Activated CD4-positive, alpha-beta T cell treated with anti-CD3 and anti-CD28 coated beads, Interleukin-10, Interleukin-2, amounts not matched to agents 100 ng/mL and 50 ng/mL, durations not matched to agents 16 hours and 8 hours (primary cell): ENCODE measurements at places on chromosomes 3 and 15.

DNA sequence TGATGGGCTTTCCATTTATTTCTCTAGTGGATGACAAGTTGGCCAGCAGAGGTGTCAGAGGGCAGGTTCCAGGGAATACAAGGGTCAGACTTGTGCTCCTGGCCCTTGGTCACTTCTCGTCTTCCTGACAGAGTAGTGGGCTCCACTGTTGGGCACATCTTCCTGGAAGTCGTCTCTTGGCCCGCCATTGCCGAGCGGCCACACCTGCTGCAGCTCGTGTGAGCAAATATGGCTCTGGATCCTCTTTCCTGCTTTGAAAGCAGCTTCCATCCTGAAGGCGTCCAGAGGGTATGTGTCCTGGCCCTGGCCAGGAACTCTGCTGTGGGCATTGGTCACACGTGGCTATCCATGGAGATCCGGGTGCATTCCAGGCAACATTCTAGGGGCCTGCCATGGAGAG is 100.2 kb downstream of the SNRPN start:
- no peak for DNase-seq

DNA sequence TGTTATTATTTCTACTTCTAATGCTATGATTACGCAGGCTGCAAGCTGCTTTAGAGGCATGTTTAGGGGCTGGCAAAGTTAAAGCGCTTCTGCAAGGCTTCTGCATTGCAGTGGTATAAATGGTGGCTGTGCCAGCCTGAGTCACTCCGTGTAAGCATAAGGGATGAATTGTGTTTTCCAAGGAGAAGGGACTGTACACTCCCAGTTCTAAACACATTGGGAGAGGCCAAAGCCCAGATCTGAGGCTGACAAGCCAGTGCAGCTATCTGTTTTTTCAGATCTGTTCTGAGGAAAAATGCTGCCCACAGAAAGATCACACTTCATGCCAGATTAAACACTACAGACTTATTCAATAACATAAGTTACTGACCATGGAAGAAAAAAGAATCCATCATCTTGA is 83.8 kb downstream of the PRICKLE2 start:
- DNase-seq = no peak

GRCh38 chr3:39021465-39022285 is 30.1 kb downstream of the SCN11A start:
- no peak for DNase-seq

GRCh38 chr3:102177075-102177755 is 257.6 kb upstream of the ZPLD1 start:
- no peak for DNase-seq

DNA sequence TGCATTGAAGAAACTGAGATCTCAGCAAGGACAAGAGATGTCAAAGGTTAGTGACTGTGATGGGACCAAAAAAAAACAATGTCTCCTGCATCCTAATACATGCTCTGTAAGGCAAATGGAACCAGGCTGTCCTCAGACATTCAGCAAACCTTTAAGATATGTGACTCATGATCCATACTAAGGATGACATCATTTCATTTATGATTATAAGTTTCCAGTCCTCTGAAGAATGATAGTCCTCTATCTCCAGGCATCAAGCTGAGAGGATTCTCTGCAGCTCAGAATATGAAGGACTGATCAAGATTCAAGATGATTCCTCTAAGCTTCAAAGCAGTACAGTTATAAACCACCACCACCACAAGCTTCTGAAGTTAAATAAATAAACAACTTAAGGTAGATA is 47.6 kb downstream of the SSR3 start:
- peak; percentile 16 for DNase-seq

- DNase-seq = no peak
These were observed 29.7 kb upstream of the TMEM42 start for GRCh38 chr3:44832032-44832431.

- no peak for DNase-seq
These were observed 61.1 kb upstream of the GPD1L start for GRCh38 chr3:32045091-32045915.

DNA sequence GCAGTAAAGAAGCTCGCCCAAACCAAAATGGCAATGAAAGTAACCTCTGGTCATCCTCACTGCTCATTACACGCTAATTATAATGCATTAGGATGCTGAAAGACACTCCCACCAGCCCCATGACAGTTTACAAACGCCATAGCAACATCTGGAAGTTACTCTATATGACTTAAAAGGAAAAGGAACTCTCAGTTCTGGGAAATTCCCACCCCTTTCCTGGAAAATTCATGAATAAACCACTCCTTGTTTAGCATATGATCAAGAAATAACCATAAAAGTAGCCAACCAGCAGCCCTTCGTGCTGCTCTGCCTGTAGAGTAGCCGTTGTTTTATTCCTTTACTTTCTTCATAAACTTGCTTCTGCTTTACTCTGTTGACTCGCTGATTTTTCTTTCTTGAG is 164.6 kb downstream of the SMAD6 start:
- DNase-seq = no peak

DNA sequence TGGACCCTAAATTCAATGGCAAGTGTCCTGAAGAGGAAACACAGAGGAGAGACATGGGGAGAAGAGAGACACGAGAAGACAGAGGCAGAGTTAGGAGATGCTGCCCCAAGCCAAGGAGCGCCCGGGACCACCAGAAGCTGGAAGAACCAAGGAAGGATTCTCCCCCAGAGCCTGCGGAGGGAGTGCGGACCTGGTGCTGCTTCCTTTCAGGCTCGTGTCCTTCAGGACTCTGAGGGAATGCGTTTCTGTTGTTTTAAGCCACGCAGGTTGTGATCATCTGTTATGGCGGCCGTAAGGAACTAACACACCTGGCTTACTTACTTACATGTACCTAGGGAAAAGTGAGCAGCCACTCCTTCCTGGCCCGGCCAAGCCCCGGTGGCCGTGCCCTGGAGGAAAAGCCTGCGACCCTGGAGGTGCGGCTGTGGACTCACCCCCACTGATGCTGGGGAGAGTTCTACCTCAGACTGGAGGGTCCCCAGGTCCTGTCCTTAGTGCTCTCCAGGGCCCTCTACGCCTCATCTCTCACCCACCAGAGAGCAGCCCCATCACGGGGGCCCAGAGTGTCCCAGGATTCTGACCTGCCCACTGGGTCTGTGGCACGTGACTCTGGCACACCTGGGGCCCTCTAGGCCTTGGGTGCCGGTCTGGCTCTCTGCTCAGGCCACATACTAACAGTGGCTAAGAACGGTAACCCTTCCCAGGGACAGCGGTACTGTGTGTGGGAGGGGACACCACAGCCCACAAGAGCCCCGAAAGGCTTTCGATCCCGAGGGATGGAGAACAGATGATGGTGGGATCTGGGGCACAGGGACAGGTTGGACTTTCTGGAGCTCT is 61.8 kb downstream of the ITGA11 start:
- no peak for DNase-seq

DNA sequence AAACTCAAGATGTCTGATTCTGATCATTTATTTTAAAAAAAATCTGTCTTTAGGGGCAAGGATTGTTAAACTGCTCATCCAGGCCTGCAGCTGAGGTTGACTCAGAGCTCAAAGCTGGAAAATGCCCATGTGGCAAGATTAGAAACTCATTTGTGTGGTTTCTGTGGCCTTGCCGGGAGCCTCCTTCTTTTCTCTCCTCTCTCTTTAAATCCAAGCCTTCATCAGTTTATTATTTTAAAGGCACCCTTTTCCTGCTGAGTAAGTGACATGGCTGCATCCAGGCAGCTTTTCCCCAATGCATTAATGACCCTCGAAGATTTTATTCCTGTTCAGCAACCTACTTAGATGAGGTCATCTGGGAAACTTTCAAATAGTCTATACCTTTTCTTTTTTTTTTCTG is 221.3 kb upstream of the CDIN1 start:
- no peak for DNase-seq

- no peak for DNase-seq
These were observed 87.0 kb downstream of the SV2B start for GRCh38 chr15:91186904-91187656.

DNA sequence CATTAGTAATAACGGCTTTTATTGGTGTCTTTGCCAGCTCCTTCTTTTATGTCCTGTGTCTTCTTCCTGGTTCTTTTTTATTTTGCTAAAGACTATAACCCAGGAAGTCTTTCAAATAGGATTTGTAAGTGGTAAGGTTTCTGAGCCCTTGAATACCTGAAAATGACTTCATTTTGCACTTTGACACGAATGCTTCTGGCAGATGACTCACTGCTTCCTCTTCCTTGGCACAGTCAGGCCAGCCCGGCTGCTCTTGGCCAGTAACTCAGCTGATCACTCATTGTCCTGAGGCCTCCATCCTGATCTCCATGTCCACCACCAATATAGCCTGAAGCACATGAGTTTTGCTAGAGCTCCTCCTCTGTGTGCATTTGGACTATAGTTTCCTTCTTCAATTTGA is 48.7 kb upstream of the NR2E3 start:
- DNase-seq = peak; percentile 22

DNA sequence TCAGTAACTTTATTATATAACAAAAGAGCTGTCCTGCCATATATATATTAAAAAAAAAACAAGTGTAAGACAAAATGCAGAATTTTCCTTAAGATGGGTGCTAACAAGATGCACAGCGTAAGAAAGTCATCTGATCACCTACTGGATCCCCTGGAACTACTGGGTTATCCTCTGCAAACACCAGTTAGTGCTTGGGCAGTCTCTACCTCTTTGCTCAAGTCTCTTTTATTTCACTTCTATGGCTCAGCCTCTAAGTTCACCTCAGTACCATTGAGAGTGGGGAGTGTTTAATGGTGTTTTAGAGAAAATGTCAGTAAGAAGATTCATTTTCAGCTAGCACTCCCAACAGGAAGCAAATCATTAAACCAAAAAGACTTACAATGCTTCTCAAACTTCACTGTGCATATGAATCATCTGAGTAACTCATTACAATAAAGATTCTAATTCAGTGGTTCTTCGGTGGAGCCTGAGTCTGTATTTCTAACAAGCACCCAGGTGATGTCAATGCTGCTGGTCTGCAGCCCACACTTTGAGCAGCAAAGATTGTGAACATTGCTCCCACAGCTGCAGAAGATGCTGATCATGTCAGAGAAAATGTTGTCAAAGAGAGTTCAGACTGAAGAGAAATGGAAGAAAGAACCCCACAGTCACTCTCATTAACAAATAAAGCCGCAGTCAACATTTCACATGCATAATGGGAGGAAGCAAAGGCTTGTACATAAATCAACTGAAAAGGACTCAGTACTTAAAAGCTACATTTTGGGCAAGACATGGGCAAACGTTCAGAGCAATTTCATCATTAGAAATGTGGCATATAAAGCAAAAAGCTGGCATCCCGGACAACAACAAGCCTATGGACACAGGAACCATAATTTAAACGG is 227.1 kb upstream of the ATP11B start:
- no peak for DNase-seq

GRCh38 chr3:140395134-140396075 is 282.5 kb upstream of the TRIM42 start:
- no peak for DNase-seq

- no peak for DNase-seq
These were observed 265.9 kb upstream of the TGFBR2 start for GRCh38 chr3:30340500-30340899.

GRCh38 chr15:61229883-61230180 is 730 bp upstream of the RORA start:
- no peak for DNase-seq

DNA sequence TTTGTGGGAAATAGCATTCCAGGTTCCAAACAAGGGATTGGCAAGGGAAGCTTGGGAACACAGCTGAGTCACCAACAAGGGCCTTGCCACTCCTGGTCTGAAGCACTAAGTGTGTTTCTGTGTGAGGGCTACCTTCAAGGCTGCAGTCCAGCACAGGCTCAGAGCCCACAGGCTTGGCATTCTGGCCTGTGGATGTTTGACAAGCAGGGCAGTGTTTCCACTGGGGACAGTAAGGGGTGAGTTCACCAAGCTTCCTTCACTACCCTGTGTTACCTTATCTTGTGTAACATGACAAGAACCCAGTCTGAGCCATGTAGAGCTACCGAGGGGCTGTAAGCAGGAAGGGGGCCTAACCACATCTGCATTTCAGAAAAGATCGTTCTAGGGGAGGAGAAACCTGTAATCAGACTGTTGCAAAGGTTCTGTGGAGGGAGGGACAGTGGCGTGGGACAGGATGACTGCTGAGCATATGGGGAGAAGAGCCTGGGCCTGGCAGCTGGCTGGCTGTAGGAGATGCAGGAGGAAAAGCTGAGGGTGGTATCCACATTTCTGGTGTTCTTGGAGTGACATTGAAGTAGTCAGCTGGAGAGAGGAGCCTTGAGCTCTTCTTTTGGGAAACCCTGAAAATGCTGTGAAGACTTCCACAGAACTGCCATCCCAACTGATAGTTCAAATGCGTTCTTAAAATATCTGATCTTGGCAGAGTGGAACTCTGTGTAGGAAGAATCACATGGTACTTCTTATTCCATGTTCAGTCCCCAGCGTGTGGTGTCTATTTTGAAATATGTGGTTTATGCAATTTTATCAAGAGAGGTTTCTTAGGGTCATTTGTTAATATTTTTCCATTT is 61.3 kb downstream of the CTDSPL start:
- DNase-seq = no peak

- DNase-seq = no peak
These were observed 52.6 kb downstream of the WNT7A start for GRCh38 chr3:13827256-13827655.

DNA sequence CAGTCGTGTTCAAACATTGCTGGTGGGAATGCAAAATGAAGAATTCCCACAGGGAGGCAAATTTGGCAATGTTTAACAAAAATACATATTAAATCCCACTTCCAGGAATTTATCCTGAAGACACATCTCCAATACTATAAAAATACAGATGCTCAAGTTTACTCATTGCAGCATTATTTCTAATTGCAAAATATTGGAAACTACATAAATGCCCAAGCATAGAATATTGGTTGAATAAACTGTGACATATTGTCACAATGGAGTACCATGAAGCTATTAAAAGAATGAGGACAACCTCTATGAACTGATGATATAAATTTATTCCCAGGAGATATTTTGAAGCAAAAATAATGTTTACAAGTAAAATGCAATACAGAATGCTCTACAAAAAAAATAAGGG is 49.7 kb upstream of the UBE2E2 start:
- no peak for DNase-seq

DNA sequence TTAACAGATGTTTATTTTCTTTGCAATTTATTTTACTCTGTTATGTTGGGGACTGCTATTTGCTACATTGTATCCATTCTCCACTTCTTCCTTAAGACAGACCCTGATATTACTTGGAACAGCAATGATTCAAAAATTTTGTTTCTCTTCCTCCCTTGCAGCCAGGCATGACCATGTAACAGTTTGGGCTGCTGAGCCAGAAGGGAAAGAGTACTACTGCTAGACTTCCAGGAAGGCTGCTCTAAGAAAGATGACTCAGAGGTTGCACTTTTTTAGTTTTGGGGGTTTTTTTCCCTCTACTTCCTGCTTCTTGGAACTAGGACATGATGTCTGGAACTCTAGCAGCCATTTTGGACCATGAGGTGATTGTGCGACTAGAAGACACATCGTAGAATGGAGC is 10.3 kb downstream of the PRR20G start:
- DNase-seq = peak; percentile 8

GRCh38 chr15:62495670-62496614 is 330.9 kb upstream of the C2CD4B start:
- no peak for DNase-seq

- no peak for DNase-seq
These were observed 135.3 kb downstream of the MEX3B start for GRCh38 chr15:81910355-81911021.

- DNase-seq = no peak
These were observed 53.6 kb upstream of the THRB start for GRCh38 chr3:24548278-24548677.

GRCh38 chr15:93973287-93973686 is 258.1 kb upstream of the MCTP2 start:
- DNase-seq = no peak

GRCh38 chr3:156657862-156658731 is 16.3 kb upstream of the TIPARP start:
- DNase-seq = no peak
